ENCODE measurements at places on chromosomes 7 and 10. TPM values are rescaled to one million over a fixed set of nuclear protein-coding genes. Genes with fewer than 3 reads are reported as not detected.

Gene CLEC5A
- not detected for total RNA-seq

Gene HOXA3
- not detected for total RNA-seq

Gene RSPH10B
- not detected for total RNA-seq

Gene CFTR
- total RNA-seq: not detected

Gene ELFN1
- 0.65 TPM for total RNA-seq
